Activated T-cell treated with anti-CD3 and anti-CD28 coated beads for 48 hours (primary cell): ENCODE measurements at places on chromosomes 4 and X.

DNA sequence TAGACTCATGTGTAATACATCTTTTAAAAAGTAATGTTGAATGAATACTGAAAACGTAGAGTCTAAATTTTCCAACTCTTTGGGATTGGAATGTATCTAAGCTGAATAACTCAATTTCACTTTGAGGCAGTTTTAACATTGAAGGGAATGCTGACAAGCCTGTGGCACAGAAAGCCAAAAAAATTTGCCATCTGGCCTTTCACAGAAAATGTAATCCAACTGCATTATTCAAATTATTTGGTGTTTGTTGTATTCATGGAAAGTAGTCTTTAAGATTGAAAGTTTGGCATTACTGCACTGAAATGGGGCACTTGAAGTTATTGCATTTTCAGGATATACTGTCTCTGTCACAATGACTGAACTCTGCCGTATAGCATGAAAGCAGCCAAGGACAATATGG lies 186.9 kb downstream of the FRMPD4 start:
- no peak for DNase-seq

GRCh38 chr4:7168106-7168505 lies 24.2 kb upstream of the SORCS2 start:
- no peak for DNase-seq

DNA sequence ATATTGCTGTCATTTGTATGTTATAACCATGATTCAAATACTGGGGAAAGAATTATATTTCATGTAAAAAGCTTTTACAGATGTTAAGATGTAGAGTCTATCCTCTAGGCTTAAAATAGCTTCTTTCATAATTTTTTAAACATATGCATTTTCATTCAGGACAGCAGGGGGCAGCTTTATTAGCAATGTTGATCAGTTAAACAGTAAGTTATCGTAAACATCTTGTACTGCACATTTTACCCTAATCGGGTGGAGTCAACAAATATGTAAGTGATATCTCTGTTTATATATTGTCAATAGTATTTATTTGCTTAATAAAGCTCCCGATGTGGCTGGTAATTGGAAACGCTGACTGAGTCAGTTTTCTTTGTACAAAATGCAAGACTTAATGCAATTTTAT lies 142.5 kb upstream of the MED14 start:
- no peak for DNase-seq

- no peak for DNase-seq
These were observed 31.2 kb downstream of the PRDM8 start for GRCh38 chr4:80228460-80228859.

GRCh38 chr4:142900622-142901021 lies 54.5 kb upstream of the INPP4B start:
- no peak for DNase-seq

DNA sequence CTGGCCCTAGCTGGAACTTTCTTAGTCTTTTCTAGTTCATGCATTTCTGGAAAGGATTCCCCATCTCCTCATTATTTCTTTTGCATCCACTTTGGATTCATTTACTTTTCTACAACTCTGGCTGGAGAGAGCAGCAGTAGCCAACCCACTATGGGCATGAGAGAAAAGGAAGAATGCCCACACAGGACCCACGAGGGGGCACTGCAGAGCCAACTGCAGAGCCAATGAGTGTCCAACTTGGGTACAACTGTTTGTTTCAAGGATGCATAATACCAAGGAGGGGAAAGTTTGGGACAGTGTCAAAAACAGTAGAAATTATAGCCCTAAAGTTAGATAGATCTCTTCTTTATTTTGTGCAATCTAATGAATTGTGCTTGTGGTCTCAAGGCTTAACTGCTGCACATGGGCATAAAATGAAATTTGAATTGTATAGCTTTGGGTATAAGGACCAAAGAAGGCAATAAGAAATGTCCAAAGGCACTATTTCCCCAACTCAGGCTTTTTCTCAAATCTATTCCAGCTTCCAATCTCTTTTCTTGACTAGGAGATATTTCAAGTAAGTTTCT lies 230.6 kb downstream of the NSUN7 start:
- DNase-seq, result no peak

GRCh38 chrX:50813843-50814661 lies at the start of gene SHROOM4:
TSS of gene SHROOM4 (minus strand) at chrX:50814194. CDS start at chrX:50814018, 176 bp downstream.
- DNase-seq, result no peak

DNA sequence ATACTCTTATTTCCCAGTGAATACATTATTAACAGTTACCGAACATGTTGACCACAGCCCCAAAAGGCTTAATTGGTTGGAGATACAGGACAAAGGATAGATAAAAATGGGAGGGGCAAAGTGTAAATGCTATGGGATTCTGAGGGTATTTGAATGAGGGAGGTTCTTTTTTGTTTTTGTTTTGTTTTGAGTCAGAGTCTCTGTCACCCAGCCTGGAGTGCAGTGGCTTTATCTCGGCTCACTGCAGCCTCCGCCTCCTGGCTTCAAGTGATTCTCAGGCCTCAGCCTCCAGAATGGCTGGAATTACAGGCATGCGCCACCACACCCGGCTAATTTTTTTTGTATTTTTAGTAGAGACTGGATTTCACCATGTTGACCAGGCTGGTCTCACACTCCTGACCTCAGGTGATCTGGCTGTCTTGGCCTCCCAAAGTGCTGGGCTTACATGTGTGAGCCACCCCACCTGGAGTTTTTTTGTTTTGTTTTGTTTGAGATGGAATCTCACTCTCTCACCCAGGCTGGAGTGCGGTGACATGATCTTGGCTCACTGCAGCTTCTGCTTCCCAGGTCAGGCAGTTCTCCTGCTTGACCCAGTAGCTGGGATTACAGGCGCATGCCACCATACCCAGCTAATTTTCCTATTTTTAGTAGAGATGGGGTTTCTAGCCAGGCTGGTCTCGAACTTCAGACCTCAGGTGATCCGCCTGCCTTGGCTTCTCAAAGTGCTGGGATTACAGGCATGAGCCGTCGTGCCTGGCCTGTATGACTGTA lies 9.0 kb downstream of the UBE2K start:
- DNase-seq, result no peak

DNA sequence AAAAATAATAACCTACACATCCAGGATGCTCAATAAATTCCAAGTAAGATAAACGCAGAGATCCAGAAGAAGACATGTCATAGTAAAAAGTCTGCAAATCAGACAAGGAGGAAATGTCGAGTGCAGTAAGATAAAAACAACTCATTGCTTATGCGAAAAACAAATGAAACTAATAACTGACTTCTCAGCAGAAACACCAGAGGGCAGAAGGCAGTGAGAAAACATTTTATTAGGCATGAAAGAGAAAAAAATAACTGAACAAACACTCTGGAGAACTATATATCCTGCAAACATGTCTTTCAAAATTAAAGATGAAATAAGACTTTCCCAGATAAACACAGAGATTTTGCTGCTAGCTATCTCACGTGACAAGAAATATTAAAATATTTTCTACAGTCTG lies 201.3 kb upstream of the CTSO start:
- DNase-seq, result no peak

GRCh38 chr4:110900213-110900769 lies 277.4 kb upstream of the PITX2 start:
- DNase-seq, result no peak

DNA sequence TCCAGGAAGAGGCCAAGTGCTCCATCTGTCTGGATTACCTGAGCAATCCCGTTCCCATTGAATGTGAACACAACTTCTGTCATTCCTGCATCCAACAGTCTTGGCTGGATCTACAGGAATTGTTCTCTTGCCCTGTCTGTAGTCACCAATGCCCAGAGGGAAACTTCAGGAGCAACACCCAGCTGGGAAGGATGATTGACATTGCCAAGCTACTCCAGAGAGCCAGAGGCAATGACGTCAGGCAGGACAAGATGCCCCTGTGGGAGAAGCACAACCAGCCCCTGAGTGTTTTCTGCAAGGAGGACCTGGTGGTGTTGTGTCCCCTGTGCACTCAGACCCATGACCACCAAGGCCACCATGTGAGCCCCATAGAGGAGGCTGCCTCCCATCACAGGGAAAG lies 21.3 kb upstream of the TRIM60 start:
- DNase-seq, result no peak

GRCh38 chrX:133403984-133404383 lies 11.3 kb downstream of the GPC4 start:
- no peak for DNase-seq

GRCh38 chr4:111960241-111960667 lies 185.0 kb upstream of the FAM241A start:
- no peak for DNase-seq

- DNase-seq, result no peak
These were observed 484.2 kb downstream of the BCOR start for GRCh38 chrX:39613482-39613995.

GRCh38 chr4:186807808-186808629 lies 84.4 kb upstream of the FAT1 start:
- no peak for DNase-seq

- DNase-seq, result no peak
These were observed 2047.9 kb downstream of the ARAP2 start for GRCh38 chr4:34196375-34196774.

DNA sequence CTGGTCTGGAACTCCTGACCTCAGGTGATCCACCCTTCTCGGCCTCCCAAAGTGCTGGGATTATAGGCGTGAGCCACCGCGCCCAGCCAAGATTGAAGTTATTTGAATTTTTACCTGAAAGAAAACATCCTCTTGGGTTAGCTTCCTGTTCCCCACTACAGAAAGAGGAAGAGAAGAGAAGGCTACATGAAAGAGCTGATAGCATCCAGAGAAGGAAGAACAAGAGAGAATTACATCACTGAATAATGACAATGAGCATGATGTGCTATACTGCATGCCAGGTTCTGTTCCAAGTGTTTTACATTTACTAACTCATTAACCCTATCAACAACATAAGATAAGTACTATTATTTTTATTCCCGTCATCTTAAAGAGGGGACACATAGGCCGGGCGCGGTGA lies 11.5 kb upstream of the TBC1D1 start:
- no peak for DNase-seq

DNA sequence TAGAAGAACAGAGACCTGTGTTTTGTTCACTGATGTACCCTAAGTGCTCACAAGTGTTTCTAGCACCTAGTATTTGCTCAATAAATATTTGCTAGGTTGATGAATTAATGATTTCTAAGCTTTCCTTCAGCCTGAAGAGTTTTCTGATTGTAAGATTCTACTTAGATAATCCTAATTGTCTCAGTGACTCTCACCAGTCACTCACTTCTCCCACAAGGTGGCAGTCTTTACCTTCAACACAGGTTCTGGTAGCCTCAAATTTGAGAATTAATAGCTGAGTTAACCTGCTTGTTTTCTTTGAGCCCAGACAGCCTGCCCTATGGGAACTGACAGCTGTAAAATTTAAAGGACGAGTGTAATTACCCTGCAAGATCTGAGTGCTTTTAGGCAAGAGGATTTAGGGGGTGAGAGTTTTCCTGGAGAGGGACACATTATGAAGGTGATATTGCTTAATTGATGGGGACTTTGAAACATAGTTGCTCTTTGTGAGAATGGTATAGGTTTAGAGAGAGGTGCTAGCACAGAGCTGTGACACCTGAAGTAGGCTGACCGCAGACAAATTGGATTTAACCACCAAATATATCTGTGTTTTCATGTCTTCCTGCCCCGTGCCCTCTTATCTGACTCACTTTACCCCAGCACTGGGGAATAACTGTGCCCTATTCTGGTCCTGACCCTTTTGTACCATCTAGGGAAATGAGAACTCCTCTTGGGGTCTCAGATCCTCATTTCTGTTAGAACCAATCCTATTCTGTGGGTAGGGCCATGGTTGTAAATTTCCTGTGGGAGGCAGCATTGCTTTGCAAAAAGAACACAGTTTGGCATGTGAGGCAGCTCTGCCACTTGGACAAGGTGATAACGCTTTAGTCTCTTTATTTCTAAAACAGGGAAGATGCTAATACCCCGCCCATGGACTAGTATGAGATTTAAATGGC lies 27.7 kb downstream of the CD38 start:
- DNase-seq, result no peak
